ENCODE measurements at places on chromosomes 2 and 18.
A peak's percentile ranks its signal among the peaks of the same experiment; 100 is the strongest.

- DNase-seq, result no peak
Measured at GRCh38 chr2:39724828-39725144, 54.3 kb downstream of the THUMPD2 start.

DNA sequence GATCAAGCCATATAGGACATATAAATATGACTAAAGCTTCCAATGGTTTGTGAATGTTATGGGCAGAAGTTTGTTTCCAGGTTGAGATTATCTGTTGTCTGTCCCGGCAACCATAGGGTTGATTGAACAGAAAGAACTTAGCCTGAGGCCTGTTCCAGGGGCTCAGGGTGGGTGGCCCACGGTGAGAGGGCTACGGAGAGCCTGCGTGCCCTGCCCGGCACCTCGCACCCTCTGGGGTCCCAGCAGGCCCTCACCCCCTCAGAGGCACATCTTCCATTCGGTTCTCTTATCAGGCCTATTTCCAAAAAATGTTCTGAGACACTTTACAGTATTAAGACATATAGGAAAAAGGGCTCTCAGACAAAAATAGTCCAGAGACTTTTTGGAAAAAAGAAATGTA, 40.4 kb upstream of the LDLRAD4 start:
- no peak for DNase-seq

DNA sequence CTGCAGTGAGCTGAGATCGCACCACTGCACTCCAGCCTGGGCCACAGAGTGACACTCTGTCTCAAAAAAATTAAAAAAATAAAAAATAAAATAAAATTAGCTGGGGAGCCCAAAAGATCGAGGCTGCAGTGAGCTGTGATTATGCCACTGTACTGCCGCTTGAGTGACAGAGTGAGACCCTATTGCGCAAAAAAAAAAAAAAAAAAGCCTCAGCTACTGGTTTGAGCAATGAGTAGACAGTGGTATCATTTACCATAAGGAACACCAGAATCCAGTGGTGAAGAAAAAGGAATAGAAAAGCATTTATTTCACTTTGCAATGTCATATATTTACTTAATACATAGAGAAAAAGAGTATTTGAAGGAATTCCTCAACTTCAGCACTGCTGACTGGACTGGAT, 3.0 kb downstream of the SAP130 start:
- DNase-seq, result peak; percentile 24

- no peak for DNase-seq
Measured at GRCh38 chr2:215032153-215032552, 106.3 kb downstream of the ABCA12 start.

GRCh38 chr2:120103723-120104467, 91.0 kb downstream of the EPB41L5 start:
- no peak for DNase-seq

DNA sequence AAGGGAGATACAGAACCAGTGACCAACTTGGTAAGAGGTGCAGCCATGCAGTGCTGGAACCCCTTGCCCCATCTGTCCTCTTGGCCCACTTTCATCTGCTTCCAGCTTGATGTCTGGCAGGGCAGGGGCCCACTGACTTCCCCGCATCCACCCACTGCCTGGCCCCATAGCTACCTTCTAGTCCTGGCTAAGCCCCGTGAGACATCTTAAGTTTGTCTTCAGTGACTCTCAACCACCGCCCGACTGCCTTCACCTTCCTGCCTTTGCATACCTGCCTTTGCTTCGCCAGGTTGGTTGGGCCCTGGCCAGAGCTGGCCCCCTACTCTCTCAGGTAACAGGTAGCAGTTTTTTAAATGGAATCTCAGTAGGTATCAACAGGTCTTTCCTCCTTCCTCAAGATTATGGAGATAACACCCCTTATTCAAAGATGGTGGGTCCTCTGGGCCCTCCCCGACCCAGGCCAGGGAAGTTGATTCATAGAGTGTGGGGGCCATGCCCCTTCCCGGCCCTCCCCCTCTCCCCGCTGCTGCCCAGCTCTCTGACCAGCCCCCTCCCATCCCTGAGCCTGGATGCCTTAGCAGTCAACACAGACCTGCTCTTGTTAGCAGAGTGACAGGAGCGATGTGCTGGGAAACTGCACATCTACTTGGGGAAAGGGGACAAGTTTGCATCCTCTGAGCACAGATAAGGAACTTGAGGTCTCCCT, 2.8 kb downstream of the ARID5A start:
- DNase-seq, result no peak

- no peak for DNase-seq
Measured at GRCh38 chr2:228444161-228444560, 262.7 kb upstream of the SPHKAP start.

GRCh38 chr2:20737505-20737904, 70.6 kb downstream of the GDF7 start:
- DNase-seq, result no peak

DNA sequence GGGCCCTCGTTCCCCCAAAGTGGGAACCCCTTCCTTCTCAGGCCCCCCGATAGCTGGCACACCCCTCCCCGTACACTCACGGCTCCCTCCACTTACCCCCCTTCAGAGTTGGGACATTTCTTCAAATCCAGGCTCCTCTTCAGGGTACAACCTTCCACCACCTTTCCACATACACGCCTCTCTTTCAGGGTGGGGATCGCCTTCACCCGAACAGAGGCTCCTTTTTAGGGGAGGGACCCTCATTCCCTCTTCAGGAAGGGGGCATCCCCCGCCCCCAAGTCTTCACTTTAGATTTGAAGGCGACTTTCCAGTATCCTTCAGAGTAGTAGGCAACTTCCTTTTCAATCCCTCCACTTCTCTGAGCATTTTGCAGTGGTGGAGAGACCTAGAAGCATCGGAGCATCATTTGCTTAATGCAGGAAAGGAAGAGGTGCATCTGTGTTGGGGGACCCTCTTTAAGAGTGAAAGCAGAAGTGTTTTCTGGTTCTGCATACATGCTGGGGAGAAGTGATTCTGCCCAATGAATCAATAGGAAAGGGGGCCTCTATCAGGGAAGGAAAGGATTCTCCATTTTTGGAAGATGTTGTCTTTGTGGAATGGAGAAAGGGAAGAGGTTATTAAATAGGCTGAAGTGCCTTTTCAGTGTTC, 845 bp downstream of the EML4 start:
- peak; percentile 46 for DNase-seq

DNA sequence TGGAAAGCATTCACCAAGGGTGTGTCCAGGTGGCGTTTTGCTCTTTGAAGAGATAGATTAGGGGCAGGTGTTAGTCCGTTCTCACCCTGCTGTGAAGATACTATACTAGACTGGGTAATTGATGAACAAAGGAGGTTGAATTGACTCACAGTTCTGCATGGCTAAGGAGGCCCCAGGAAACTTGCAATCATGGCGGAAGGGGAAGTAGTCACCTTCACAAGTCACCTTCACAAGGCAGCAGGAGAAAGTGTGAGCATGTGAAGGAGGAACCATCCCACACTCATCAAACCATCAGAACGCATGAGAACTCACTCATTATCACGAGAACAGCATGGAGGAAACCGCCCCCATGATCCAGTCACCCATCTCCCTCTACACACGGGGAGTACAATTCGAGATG, 135.7 kb upstream of the NFATC1 start:
- DNase-seq, result no peak

DNA sequence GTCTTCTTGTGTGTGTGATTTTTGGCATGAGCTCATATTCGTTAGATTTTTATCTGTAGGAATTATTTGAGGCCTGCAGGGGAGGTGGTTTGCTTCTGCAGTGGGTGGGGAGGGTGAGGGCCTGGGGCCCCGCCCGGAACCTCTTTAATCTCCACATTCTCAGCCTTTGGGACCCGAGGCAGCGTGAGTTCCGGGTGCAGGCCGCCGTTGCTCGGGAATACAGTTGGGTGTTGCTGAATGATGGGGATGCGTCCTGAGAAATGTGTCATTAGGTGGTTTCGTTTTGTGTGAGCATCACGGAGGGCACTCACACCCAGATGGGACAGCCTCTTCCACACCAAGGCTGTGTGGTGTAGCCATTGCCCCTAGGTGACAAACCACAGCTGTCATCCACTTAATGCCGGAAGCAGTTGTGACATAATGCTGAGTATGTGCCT, 13.7 kb upstream of the GAL3ST2 start:
- DNase-seq, result no peak

- DNase-seq, result no peak
Measured at GRCh38 chr2:197031803-197032202, 105.3 kb upstream of the PGAP1 start.

- peak; percentile 57 for DNase-seq
Measured at GRCh38 chr18:46213295-46213694, 109.1 kb downstream of the HAUS1 start.

DNA sequence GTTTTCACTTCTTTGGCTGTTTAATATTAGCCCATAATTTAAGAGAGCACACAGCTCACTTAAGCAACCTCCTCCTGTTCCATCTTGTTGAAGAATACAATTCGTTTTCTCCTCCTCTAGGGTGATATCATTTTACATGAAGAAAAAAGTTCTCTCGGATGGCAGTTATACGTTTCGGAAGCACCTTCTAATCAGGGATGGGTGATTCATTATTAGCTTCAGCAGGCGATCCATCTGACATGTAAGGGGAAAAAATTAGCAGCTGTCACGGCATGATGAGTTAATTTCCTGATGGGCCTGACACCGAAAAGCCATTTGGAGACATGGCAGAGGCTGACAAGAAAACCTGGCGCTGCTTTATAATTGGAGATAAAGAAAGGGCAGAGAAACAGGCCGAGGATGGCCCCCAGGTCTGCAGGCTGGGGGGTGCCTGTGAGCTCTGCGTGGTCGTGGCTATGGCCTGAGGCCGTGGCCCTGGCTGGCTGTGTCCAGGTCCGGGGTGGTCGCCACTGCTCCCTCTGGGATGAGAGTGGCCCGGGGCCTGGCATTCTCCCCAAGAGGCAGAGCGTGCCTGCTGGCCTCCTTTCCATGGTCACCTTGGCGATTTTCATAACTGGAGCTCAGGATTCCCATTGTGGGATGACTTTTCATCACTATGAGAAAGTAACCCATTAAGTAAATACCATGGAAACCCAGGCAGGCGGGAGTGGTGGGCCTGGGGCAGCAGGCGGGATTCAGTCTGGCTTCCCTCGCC, 140.1 kb downstream of the PTGR3 start:
- no peak for DNase-seq

GRCh38 chr2:222320436-222321395, 21.9 kb upstream of the PAX3 start:
- DNase-seq, result peak; percentile 68

DNA sequence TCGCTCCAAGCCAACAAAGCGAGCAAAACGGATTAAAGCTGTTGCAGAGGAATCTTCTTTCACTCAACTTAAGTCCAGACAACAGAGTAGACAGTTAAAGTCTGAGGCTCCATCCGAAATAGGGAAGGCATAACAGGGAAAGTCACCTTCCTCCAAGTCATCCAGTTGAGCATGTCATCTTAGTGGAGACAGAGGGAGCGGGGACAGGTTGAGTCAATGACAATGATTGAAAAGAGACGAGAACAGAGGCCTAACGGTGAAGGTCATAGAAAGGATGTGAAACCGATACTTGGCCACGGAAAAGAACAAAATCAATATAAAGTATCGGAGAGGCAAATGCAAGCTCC, 455 bp downstream of the C18orf32 start:
- DNase-seq, result peak; percentile 53

- no peak for DNase-seq
Measured at GRCh38 chr2:138632066-138632620, 130.6 kb downstream of the SPOPL start.

DNA sequence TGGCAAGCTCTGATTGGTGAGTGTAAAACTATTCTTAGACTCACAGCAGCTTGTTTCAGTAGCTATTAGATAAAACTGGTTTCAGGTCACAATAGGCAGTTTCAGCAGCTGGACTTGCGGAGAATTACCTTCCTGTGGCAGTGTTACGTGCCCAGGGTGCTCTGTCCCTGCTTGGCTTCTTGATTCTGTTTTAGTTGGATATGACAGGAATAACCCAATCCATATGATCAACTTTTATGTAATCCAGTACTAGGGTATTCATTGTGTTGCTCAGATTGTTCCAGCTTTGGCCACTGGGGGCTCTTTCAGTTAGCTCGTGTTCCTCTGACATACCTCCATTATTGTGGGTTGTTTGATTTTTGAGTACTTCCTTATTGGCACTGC, 43.1 kb downstream of the INPP4A start:
- DNase-seq, result peak; percentile 61

DNA sequence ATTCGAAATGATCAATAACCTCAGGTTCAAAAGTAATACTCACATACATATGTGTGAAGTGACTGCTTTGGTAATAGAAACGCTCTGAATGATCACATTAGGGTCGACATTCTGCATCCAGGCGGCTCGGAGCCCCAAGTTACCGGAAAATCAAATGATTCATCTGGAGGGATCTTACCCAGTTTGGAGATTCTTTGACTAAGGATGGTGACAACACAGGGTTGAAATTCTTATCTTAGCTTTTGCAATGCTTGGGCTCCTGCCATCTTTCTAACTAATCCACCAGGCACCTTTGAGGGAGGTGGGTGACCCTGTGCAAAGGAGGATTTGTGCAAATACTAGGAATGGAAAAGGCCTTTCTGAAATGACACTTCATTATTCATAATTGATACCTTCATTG, 10.8 kb downstream of the GBX2 start:
- no peak for DNase-seq

DNA sequence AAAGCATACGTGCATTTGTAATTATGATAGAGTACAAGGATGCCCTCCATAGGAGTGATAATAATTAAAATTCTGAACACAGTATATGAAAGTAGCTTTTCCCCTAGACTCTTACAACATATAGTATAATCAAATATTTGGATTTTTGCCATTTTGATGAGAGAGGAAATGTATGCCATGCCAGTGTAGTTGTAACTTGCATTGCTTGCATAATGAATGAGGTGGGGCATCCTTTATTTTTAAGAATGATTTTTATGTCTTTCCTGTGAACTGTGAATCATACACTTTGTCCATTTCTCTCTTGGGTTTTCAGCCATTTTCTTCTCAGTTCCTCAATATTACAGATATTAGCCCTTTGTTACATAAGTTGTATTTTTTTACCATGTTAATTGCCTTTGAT, 197.5 kb downstream of the SCG2 start:
- no peak for DNase-seq

GRCh38 chr2:29455200-29455860, 340.1 kb downstream of the CLIP4 start:
- DNase-seq, result peak; percentile 50

DNA sequence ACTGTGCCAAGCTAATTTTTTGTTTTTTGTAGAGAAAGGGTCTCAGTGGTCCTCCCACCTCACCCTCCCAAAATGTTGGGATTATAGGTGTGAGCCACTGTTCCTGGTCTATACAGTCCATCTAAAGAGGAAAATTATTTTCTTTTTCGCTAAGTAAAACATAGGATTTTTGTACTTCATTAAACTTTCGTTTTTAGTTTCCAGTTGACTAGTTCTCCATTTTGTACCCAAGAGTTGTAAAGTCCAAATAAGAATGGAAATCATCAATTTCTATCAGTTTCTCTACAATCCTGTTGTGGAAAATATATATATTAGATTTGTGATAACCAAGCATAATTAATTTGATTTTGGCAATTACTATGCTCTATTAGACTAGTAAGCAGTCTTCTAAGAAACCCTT, 156.4 kb downstream of the BABAM2 start:
- peak; percentile 21 for DNase-seq

DNA sequence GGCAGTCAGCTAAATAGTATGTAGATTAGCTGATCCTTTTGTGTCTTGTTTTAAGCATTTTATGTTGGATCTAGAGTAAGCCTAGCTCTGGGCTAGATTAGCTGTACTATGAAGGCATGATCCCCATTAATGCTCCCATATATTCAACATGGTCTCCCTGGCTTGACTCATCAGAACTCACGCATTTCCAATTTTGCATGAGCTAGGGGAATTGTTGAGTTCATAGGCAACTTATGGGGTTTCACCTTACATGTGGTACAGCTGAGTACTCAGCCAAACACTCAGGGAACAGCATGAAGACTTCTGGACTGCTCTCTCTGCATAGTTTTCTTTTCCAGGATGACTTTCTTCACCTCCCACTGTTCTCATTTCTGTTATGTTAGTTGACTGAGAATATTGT, 248.2 kb downstream of the TMX3 start:
- DNase-seq, result no peak
